Pancreas (tissue), 10 donors: ENCODE measurements at places on chromosomes 4 and X. TPM values are rescaled to one million over a fixed set of nuclear protein-coding genes. Genes with fewer than 3 reads are reported as not detected.

HTRA3 gene
- total RNA-seq = 0.56 TPM

DNA sequence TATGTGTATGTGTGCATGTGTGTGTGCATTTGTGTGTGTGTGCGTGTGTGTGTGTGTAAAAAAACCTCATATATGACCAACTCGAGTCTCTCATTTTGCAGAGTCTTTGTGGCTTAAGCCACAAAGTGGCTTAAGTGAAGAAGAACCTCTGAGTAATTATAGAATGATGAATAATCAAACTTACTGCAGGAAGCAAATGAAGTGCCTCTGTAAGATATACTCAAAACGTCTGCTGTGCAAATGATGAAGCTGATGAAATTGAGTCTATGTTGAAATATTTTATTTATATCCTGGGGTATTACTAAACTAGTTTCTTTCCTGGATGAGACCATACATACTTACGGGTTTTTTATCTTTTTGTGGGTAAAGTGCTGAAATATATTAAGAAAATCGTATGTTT, 1198.7 kb downstream of the PCDH7 start:
- no peaks in the 10 kb centered on the region for H3K4me1 ChIP-seq
- H3K36me3 ChIP-seq = no peaks in the 10 kb centered on the region
- H3K27me3 ChIP-seq = no peaks in the 10 kb centered on the region

GRCh38 chr4:74942251-74942917, 9.5 kb downstream of the PARM1 start:
- H3K4me3 ChIP-seq = no peak overlapping the region
- no peak overlapping the region for H3K27ac ChIP-seq
- no peaks in the 10 kb centered on the region for H3K36me3 ChIP-seq
- peaks cover 12% of the 10 kb centered on the region for H3K4me1 ChIP-seq
- DNase-seq = no peak
- H3K27me3 ChIP-seq = no peaks in the 10 kb centered on the region

DNA sequence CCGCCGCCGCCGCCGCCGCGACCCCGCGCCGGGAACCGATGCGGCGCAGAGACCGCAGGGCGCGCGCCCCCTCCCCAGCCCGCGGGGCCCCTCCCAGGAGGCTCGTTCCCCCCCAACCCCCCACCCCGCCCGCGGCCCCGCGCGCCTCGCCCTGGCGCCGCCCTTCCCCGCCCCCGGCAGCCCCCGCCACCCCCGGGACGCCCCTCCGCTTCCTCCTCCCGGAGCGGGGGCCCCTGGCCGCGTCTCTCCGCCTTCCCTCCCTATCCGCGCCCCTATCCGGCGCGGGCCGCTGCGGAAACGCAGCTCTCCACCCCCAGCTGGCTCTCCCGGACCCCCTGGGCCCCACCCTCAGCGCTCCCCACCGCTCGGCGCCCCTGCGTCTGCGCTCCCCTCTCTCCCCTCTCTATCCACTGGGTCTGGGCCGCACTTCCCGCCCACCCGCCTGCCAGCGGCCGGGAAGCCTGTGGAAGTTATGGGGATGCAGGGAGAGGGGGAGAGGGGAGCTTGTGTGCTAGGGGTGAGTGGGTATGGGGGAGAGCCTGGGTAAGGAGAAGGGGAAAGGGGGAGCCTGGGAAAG, at the start of gene TMEM271:
Gene TMEM271 (minus strand): TSS at position 51 of the 577 bp plus-strand sequence. CDS start 233 bp downstream, outside the sequence.
- peaks cover 5% of the 10 kb centered on the region for H3K27me3 ChIP-seq
- H3K27ac ChIP-seq = no peak within 1 kb of the TSS

MFAP3L gene
- total RNA-seq = 2.6 TPM

ASB9 gene
- total RNA-seq = 2.1 TPM

- no peak for DNase-seq
- no peaks in the 10 kb centered on the region for H3K27me3 ChIP-seq
- no peaks in the 10 kb centered on the region for H3K36me3 ChIP-seq
These were observed 37.1 kb upstream of the CCDC149 start for GRCh38 chr4:24949970-24950369.

CNKSR2 gene
- 2.9 TPM for total RNA-seq

IQSEC2 gene
- 11.0 TPM for total RNA-seq
